ENCODE measurements at places on chromosomes 2 and 18.

DNA sequence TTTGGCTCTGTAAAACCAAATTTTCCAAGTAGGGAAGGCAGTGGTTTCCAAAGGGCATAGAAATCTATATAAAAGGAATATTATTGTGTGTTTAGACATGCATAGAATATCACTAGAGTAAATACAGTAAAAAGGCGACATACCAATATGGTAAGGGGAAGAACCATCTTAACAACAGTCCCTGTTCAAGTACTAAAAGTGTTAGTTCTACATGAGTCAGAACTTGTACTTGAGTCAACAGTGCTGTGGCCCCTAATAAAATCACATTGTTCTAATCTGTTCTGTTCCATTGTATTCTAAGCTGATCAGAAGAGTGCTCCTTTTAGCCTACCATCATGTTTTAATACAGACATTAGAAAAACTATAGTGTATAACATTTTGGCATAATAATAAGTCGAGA, 36.1 kb upstream of the TNFRSF11A start:
- no peak for DNase-seq

- DNase-seq: no peak
Measured at GRCh38 chr2:60546756-60547420, 6.6 kb downstream of the BCL11A start.

GRCh38 chr2:172977270-172978062, 98.2 kb upstream of the MAP3K20 start:
- DNase-seq: no peak

GRCh38 chr2:234994438-234995321, 42.9 kb downstream of the SH3BP4 start:
- DNase-seq: no peak

DNA sequence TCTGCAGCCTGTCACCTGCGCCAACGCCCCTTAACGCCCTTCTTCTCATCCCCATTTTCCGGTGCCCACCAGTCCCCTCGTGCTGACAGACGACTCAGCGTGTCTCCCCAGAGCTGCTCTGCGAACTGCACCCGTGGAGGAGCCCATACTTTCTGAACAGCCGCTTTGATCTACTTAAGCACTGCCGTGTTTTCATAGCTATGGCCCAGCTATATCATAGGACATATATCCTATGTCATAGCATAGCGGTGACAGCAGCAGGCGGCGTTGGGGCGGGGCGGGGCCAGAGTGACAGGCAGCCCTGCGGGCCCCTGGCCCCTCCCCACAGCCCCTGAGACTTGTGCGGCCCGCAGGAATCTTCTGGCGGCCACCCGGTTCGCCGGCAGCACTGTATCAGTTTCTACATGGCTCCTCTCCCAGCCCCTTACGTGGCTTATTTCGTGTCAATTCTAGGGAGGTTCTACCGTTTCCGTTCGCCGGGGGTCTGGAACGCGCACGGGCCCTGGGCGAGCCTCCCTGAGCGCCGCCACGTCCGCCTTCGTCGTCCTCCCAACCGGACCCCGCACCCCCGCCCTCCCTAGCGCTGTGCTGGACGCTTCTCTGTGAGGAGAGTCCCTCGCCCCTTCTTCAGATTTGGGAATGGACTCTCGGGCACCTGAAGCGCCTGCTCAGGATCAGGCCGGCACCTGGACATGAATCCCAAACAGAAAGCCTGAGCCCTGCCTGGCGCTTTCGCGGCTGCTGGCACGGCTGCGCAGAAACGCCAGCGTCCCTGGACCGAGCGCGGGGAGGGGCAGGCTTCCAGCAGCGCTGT, 35.4 kb downstream of the PTPN18 start:
- peak; percentile 42 for DNase-seq

DNA sequence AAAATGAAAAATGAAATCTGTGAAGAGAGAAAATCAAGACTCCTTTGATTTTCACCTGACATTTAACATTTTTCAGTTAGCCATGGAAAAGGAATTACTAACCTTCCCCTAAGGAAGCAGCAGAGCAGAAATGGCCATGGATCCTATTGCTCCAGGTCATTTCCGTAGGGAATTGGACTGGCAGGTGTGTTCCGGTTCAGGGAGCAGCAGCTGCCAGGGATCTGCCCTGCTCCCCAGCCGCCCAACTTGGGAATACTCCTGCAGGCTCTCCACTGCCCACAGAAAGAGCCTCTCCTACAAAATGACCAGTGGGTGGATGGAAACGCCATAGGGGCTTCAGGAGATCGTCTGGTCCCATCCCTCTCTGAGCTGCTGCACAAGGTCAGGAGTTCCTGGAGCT, 86.0 kb upstream of the MAPK4 start:
- DNase-seq: no peak

- DNase-seq: no peak
Measured at GRCh38 chr2:223908304-223908998, 36.7 kb downstream of the WDFY1 start.

DNA sequence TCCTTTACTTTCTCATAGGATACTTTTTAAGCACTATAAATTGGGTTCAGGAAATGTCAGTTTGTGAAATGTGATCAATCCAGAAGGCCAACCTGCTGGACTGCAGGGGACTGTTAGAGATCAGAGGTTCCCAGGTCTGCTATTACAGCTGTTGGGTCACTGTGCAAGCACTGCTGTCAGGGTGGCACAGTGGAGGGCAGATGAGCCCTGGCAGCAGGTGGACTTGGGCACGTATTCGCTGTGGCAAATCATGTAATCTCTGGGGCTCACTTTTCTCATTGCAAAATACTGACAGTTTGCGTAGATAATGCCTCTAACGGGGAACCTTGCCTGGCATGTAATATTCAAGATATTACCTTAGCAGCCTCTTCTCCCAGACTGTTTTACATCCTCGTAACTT, 18.1 kb downstream of the RAB31 start:
- DNase-seq: no peak

GRCh38 chr2:176686328-176686727, 417.1 kb downstream of the MTX2 start:
- no peak for DNase-seq

Data from activated naive CD8-positive, alpha-beta T cell treated with anti-CD3 and anti-CD28 coated beads, Interleukin-2, amount 50 U/mL, for 16 hours (primary cell).